ENCODE measurements at places on chromosomes 7 and 10.

DNA sequence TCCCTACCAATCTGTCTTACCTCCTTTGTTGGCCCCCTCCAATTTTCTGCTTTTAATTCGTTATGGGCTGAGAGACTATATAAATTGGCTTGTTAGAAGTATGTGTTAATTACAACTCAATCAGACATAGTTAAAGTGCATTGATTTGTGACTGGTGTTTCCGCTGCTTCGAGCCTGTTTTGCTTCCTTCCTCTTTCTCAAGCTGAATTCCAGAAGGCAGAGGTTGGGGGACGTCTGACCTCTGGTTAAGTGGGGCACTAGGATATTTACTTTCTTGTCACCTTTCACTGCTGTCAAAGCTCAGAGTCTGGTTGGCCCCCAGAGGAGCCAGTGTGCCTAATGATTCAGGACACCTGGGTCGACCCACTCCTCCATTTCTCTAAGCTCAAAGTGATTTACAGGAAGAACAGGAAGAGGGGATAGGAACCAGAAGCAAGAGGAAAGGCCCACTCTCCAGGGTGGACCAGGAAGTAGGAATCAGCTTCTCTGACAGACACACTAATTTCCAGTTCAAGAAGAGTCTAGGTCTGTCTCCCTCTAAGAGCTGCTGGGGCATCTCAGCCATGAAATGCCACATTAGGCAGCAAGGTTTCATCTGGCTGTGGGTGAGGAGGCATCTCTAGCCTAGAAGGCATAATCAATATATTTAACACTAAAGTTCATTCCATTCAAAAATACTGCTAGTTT is 397.2 kb upstream of the NPVF start:
- H3K27ac ChIP-seq, result peak overlapping the region; percentile 70
- H3K4me1 ChIP-seq, result peaks cover 6% of the 10 kb centered on the region
- DNase-seq, result no peak
- H3K4me3 ChIP-seq, result no peak overlapping the region
- no peaks in the 10 kb centered on the region for H3K27me3 ChIP-seq

- peak; percentile 94 for DNase-seq
- H3K36me3 ChIP-seq, result no peaks in the 10 kb centered on the region
- peaks cover 78% of the 10 kb centered on the region for H3K4me1 ChIP-seq
- H3K4me3 ChIP-seq, result peak overlapping the region; percentile 43
- H3K27me3 ChIP-seq, result no peaks in the 10 kb centered on the region
Measured at GRCh38 chr7:2641406-2642393, 9.9 kb downstream of the TTYH3 start.

- no peaks in the 10 kb centered on the region for H3K27me3 ChIP-seq
- H3K27ac ChIP-seq, result no peak overlapping the region
- no peaks in the 10 kb centered on the region for H3K36me3 ChIP-seq
- no peak for DNase-seq
Measured at GRCh38 chr7:48350515-48350914, 179.3 kb downstream of the ABCA13 start.

DNA sequence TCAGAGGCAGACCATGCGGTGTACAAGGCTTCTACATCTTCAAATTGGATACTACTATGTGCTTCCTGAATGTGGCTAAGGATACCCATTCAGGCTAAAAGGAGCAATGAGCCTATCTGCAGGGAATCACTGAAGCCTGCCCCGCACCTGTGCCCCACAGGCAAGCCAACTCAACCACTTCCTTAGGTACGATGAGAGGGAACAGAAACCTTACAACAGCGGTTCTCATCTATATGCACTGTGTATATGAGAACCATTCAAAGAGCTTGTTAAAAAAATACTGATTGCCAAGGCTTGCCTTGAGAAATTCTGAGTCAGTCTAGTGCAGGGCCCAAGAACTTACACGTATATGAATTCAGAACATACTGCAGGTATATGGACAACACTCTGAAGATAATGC is 679.6 kb downstream of the PARD3 start:
- no peak for DNase-seq
- no peaks in the 10 kb centered on the region for H3K4me1 ChIP-seq
- peaks cover 4% of the 10 kb centered on the region for H3K36me3 ChIP-seq
- no peak overlapping the region for H3K27ac ChIP-seq
- H3K4me3 ChIP-seq, result no peak overlapping the region
- H3K27me3 ChIP-seq, result no peaks in the 10 kb centered on the region

GRCh38 chr10:127159648-127160245 is 36.6 kb downstream of the INSYN2A start:
- no peak overlapping the region for H3K4me3 ChIP-seq
- H3K27ac ChIP-seq, result no peak overlapping the region
- H3K36me3 ChIP-seq, result no peaks in the 10 kb centered on the region
- no peaks in the 10 kb centered on the region for H3K4me1 ChIP-seq
- no peaks in the 10 kb centered on the region for H3K27me3 ChIP-seq
- DNase-seq, result no peak

DNA sequence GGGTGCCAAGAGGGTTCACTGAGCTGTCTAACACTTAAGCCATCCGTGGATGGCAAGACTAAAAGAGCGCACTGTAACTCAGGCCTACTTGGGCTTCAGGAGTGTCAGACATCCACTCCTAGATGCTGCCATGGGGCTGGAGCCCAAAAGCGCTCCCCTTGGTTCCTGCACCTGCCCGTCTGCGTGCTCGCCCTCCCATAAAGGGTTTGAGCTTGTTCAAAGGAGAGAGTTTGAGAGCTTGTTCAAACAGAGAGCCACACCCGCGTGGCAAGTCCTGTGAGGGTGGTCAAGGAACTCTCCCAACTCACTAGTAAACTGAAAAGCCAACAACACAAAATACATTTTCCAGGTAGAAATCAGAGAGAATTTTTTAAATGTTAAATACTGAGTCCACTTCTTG is 256.7 kb downstream of the SEMA3A start:
- no peaks in the 10 kb centered on the region for H3K36me3 ChIP-seq
- no peak overlapping the region for H3K4me3 ChIP-seq
- no peaks in the 10 kb centered on the region for H3K27me3 ChIP-seq
- no peak overlapping the region for H3K27ac ChIP-seq
- H3K4me1 ChIP-seq, result no peaks in the 10 kb centered on the region

DNA sequence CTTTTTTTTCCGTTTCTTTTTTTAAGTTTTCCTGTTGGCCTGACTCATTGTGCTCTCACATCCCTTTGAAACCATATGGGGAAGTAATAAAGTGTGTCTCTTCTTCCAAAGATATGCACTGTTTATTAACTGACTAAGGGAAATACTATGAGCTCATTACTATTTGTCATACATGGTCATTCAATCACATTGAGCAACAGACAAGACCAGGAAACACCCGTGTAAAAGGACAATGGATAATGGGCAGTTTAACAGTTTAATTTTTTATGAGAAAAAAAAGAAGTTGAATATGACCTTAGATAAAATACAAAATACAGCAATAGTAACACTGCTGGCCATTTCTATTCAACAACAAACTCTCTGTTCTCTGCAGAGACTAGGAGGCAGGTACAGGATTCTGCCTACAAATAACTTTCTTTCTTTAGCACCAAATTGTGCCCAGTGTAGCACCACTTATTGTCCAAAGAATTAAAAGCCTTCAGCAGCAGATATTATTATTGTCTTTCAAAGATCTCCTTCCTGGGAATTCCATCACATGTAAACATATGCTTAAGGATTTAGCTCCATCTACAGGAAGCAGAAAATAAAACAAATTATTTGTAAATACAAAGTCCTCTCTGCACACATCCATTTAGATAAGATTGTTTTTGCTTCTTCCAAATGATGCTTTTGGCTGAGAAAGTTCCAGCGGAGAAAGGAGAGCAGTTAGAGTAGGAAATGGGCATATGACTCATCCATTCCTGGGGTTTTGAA is 55.0 kb upstream of the AKR1E2 start:
- H3K27ac ChIP-seq, result peak overlapping the region; percentile 66
- no peaks in the 10 kb centered on the region for H3K36me3 ChIP-seq
- H3K27me3 ChIP-seq, result no peaks in the 10 kb centered on the region
- peaks cover 20% of the 10 kb centered on the region for H3K4me1 ChIP-seq
- H3K4me3 ChIP-seq, result no peak overlapping the region
- no peak for DNase-seq

DNA sequence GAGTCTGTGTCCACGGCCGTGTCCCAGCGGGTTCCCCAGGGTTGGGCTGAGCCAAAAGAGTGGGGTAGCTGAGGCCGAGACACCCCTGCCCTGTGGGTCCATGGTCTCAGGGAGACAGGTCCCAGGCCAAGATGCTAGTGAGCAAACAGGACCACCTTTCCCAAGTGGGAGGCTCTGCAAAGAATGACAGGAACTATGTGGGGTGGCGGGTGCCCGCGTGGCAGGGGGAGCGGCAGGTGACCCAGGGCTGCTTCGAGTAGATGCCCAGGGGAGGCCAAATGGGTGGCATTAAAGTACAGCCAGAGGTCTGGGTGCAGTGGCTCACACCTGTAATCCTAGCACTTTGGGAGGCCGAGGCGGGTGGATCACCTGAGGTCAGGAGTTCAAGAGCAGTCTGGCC is 18.2 kb downstream of the TTYH3 start:
- peaks cover 22% of the 10 kb centered on the region for H3K36me3 ChIP-seq
- no peak overlapping the region for H3K4me3 ChIP-seq
- H3K4me1 ChIP-seq, result peaks cover 3% of the 10 kb centered on the region
- H3K27me3 ChIP-seq, result no peaks in the 10 kb centered on the region
- H3K27ac ChIP-seq, result no peak overlapping the region

- H3K36me3 ChIP-seq, result no peaks in the 10 kb centered on the region
- no peak overlapping the region for H3K27ac ChIP-seq
- no peak for DNase-seq
- no peaks in the 10 kb centered on the region for H3K27me3 ChIP-seq
- no peak overlapping the region for H3K4me3 ChIP-seq
Measured at GRCh38 chr10:77301305-77301730, 336.3 kb downstream of the KCNMA1 start.

GRCh38 chr7:78203042-78203720 is 404.6 kb downstream of the PHTF2 start:
- no peak for DNase-seq
- no peak overlapping the region for H3K4me3 ChIP-seq
- H3K36me3 ChIP-seq, result no peaks in the 10 kb centered on the region

DNA sequence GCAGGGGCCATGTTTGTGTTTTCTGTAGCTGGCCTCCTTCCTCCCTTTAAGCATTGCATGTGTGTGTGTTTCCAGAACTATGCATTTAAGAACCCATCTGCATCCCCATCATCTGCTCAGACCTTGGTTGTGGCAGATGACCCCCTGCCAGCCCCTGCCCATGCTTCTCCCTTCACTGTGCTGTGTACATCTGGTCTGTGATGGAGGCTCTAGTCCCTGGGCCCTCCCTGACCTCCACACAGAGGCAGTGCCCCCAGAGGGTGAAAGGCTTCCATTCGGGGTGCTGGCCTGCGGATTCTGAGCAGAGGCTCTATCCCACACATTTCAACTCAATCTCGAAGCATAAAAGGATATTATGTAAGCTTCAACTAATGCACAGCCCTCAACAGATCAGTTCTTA is 89.4 kb downstream of the TACC2 start:
- no peak overlapping the region for H3K4me3 ChIP-seq
- H3K4me1 ChIP-seq, result peaks cover 39% of the 10 kb centered on the region
- DNase-seq, result no peak
- no peaks in the 10 kb centered on the region for H3K36me3 ChIP-seq
- H3K27me3 ChIP-seq, result no peaks in the 10 kb centered on the region

DNA sequence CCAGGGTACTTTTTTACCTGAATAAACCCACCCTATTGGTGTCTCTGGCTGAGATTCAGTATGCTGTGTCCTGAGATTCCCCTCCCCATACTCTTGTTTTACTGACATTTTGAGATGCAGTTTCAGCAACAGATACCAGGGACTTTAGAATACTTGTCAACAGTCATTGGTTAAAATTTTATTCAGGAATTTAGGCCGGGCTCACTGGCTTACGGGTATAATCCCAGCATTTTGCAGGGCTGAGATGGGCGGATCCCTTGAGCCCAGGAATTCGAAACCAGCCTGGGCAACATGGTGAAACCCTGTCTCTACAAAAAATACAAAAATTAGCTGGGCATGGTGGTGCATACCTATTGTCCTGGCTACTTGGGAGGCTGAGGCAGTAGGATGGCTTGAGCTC is 90.0 kb upstream of the GATAD1 start:
- H3K4me3 ChIP-seq, result no peak overlapping the region
- H3K36me3 ChIP-seq, result peaks cover 14% of the 10 kb centered on the region
- H3K27ac ChIP-seq, result no peak overlapping the region
- no peaks in the 10 kb centered on the region for H3K4me1 ChIP-seq
- no peak for DNase-seq

DNA sequence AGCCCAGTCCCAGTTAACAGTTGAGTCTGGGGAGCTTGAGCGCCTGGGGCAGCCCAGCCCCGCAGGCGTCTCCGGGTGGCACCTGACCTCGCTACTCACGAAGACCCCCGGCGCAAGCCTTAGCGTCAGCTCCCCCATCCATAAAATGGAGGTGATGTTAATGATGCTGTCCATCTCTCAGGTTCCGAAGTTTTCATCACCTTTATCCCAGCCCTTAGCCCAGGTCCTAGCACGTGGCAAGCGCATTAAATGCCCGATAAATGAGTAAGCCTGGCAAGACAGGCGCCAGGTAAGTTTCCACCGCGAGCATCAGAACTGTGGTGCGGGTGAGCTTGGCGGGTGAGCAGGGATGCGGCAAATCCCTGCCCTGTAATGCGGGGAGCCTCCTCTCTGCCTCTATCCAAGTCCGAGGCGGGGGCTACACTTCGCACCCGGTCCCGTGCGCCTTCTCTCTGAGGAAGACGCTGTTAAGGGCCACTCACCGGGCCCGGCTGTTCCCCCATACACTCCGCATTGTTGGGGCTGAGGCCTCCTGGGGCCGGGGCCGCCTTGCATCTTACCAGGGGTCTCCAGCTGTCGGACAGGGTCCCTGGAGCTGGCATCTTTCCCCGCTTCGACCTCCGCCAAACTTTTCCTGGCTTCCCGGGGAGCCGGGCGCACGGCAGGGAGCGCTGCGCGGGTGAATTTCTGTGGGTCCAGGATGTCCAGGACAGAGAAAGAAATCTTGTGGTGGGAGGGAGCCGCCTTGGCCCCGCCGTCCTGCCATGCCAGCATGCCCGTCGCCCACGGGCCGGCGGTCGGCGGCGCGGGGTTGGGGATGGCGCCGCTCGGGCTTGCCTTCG is 444 bp downstream of the NKX1-2 start:
- H3K4me3 ChIP-seq, result no peak overlapping the region
- no peaks in the 10 kb centered on the region for H3K36me3 ChIP-seq
- H3K27me3 ChIP-seq, result peaks cover 27% of the 10 kb centered on the region
- peaks cover 32% of the 10 kb centered on the region for H3K4me1 ChIP-seq
- no peak overlapping the region for H3K27ac ChIP-seq

GRCh38 chr7:141709749-141710148 is 1.6 kb downstream of the WEE2 start:
- H3K27me3 ChIP-seq, result no peaks in the 10 kb centered on the region
- H3K27ac ChIP-seq, result no peak overlapping the region
- DNase-seq, result no peak
- H3K4me3 ChIP-seq, result no peak overlapping the region
- H3K4me1 ChIP-seq, result no peaks in the 10 kb centered on the region
